ENCODE measurements at places on chromosomes 12 and 14.

DNA sequence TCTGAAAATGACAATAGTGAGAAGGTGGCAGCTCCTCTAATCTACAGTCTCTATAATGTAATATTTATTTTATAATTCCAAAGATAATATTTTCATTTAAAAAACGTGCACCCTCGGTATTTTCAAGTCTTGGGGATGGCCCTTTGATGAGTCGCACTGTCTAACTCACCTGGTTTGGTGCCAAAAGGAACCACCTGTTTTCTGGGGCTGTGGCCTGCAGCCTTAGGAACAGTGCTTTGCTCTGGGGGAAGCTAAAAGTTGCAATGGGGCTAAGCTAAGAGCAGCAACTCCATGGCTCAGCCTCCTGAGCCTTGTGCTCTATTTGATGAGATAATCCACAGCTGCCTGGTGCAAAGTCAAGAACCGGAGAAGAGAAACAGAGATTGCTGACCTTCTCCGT is 6.4 kb upstream of the ENDOU start:
- no peak for DNase-seq

DNA sequence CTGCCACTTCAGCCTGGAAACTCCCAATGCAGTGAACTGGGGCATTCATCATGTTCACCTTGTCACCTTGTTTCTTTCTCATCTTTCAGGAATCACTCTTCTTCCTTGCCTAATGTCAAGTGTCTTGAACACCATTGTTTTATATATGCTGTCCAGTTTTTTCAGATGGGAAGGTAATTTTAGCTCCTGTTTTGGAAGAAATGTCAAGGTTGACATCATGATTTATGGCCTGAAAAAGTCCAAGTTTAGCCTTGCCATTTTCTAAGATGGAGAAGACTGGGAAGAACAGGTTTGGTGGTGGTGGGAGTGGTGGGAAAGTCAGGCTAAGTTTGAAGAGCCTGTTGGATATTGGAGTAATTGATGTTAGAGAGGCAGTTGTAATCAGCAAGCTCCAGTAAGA is 54.0 kb downstream of the ADCK1 start:
- no peak for DNase-seq

- no peak for DNase-seq
These were observed 65.2 kb upstream of the CNOT2 start for GRCh38 chr12:70178038-70178437.

- peak; percentile 12 for DNase-seq
These were observed 9.4 kb downstream of the ASPG start for GRCh38 chr14:104094709-104095425.

- no peak for DNase-seq
These were observed 7.9 kb upstream of the NAA25 start for GRCh38 chr12:112116232-112117060.

- DNase-seq = no peak
These were observed 3.4 kb downstream of the CKB start for GRCh38 chr14:103519043-103519836.

DNA sequence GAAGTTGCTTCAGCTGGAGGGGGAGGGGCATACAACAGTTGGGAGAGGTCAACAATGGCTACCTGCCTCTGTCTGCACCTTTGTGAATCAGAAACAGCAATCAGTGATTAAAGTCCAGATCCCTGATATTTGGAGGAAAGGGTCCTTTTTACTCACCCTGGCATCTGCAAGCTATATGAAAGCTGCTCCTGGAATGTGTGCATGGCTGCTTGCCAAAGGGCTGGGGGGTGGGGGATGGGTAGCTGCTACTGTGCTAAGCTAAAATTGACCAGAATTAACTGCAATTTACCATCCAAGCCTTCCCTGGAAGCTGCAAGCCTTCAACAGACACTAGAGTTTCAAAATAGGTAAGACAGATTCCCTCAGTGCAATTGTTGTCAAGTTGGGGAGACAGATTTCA is 13.5 kb upstream of the GTF2A1 start:
- DNase-seq = no peak

DNA sequence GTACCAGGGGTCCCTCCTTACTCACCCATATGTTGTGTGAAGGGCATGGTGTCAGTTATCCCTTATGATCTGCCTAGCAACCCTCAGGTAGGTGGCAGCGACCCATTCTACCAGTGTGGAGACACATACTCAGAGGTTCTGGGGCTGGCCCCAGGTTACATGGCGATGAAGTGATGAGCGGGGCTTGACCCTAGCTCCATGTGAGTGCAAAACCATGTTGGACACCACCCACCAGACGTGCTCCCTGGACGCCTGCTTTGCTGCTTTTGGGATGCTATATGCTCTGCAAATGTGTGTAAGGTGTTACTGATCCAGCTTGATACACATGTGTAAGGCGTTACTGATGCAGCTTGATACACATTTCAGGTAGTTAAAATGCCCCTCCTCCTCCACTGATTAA is 33.3 kb downstream of the EP400 start:
- DNase-seq = no peak

DNA sequence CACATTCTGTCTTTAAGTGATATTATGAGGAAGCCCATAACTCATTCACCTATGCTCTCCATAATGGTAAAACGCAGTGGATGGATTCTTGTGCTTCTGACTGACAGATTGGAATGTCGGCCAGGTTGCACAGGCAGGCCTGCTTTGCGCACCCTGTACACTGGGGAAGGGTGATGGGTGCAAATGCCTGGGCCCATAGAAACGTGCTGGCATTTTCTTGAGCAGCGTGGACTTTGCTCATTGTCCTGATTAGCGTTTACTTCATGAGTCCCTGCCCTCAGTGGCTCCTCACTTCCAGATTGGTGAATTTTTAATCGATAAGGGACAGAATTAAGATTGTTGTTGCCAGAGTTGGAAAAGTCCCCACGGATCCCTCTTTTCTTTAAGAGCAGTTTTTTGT is 80.9 kb upstream of the TRAF3 start:
- DNase-seq = no peak

- DNase-seq = no peak
These were observed 12.0 kb downstream of the C12orf75 start for GRCh38 chr12:105342464-105342863.

- DNase-seq = no peak
These were observed 112.7 kb upstream of the EGLN3 start for GRCh38 chr14:34063470-34064164.

GRCh38 chr14:85471744-85472143 is 58.2 kb upstream of the FLRT2 start:
- DNase-seq = no peak

DNA sequence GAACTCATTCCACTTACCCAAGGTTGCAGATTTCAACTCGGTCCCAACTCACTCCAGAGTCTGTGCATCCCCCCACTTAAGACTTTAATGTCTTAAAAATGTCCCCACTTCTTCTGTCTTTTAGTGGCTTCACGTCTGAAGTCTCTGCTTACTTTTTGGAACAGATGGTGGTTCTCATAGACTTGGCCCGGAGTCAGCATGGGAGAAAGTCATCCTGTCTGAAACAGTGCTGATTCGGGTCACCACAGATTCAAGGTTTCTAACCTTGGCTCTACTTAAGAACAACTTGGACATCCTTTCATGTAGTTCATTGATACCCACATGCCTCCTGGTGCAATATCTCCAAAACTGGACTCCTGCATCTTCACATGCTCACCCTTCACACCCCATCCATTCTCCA is 26.0 kb downstream of the CHST11 start:
- DNase-seq = no peak

- no peak for DNase-seq
These were observed 77.1 kb upstream of the PLXNC1 start for GRCh38 chr12:94071258-94071657.

DNA sequence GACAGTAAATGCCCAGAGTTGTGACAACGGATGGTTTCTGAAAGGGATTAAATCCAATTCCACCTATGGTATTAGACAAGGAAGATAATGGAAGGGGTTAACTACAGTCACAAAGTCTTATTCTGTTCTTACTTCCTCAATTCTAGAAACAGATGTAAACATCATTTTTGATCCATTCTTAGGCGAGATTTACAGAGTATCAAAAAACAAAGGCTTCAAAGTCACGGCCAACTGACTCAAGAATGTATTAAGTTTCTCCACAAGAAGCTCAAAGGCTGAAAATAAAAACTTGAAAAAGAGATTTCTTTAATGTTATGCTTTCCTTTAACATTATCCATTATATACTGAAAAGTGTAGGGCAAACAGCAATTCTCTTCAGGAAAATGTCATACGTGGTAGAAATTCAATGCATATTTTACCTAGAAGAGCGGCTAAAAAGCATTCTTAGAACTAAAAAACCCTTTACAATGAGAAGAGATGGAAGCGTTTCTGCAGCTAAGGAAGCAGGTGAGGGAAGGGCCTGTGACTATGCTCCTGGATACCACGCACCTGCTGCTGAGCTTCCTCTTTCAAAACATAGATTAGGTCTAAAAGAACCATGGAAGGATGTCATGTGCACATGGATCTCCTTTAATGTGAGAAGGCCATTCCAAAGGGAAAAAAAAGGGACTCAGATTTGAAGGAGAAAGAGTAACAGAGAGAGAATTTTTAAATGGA is 185.8 kb downstream of the STXBP6 start:
- DNase-seq = no peak

Measured in stimulated activated CD8-positive, alpha-beta memory T cell treated with anti-CD3 and anti-CD28 coated beads, Interleukin-4, amount 100 ng/mL, for 4 hours (primary cell).